ENCODE measurements at places on chromosomes 1 and 21.

GRCh38 chr1:55064861-55065263 lies 25.5 kb downstream of the PCSK9 start:
- DNase-seq, result no peak

DNA sequence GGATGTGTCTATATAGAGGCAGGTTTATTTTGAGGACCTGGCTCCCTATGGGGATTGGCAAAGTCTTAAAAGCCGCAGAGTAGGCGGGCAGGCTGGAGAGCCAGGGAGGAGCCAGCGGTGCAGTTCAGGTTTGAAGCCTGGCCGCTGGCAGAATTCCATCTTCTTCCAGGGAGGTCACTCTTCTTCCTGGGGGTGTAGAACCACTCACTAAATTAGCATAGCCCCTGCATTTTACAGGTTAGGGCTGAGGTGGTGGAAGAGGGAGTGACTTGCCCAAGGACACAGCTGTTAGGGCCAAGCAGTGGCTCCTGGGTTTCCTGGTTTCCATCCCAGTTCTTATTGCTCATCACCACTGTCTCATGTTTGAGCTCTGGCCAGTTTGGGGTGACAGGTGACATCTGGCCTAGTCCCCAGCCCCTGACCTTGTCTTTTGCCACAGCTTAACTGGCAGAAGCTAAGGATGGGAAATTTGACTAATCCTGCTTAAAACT lies 1.4 kb downstream of the PINK1 start:
- DNase-seq, result no peak

GRCh38 chr1:9362488-9362887 lies 69.8 kb downstream of the SPSB1 start:
- DNase-seq, result no peak

DNA sequence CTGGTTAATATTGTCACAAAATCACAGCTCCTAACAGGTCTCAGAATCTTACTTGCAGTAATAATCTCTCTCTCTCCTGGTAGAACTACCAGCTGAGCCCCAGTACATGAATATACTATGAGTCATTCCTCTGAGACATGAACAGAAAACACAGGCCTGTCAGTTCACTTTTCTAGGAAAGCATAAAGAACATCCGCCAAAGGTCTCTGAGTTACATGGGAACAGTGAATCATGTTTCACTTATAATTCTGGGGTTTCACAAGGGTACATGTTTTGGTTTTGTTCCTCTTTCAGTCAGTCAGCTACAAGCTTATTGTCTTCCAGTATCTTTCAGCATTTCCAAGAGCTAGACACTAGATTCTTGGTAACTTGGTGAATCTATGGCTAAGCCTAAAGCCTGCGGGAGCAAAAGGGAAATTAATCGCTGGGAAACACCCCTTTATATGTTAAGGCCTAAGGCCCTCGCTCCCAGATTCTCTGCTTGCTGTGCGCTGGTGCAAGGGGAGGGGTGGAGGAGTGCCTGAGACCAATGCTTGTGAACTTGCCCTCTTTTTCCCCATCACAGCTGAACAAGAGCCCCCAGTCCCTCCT lies 31.7 kb downstream of the IFNGR2 start:
- no peak for DNase-seq

- DNase-seq, result no peak
Observed at GRCh38 chr1:36966242-36966641, 68.1 kb downstream of the GRIK3 start.

DNA sequence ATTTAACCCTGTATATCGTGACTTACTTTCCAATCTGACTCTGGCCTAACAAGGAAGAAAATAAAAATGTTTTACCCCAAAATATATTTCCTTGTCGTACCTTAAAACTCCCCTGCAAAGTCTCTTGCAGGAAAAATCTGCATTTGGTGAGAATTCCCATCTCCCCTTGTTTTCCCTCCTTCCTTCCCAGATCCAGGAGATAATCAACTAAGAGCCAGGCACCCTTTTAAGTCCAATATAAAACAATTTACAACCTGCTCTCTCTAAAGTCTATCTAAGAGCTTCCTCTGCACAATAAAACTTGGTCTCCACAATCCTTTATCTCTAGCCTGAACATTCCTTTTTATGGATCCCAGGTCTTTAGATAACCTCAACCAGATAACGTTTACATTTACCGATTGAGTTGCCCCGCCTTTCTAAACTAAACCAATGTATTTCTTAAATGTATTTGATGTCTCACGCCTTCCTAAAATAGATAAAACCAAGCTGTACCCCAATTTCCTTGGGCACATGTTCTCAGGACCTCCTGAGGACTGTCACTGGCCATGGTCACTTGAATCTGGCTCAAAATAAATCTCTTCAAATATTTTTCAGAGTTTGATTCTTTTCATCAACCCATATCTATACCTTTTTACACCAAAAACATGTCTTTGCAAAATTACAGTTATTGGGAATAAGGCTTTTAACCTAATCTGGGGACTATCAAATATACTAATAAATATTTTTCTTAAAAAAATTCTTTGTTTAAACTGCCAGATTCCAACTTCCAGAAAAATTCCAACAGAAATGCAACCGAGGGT lies 993 bp downstream of the DDX59 start:
- DNase-seq, result no peak

DNA sequence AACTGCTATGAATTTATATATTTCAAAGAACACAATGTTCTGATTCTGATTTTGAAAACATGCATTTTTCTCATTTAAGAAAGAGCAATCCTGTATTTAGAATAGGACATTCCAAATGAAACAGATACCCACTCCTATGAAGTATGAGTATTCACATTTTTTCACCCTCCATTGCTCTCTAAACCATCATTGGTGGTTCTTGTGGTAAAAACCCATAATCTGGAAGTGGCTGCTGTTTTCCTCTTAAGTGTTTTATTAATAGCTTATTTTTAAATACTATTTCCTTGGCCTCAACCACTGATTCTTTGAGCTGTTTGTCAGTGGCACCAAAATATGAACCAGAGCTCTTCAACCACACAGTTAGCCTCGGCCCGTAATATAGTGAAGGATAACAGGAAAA lies 60.0 kb upstream of the ADAM30 start:
- DNase-seq, result no peak

DNA sequence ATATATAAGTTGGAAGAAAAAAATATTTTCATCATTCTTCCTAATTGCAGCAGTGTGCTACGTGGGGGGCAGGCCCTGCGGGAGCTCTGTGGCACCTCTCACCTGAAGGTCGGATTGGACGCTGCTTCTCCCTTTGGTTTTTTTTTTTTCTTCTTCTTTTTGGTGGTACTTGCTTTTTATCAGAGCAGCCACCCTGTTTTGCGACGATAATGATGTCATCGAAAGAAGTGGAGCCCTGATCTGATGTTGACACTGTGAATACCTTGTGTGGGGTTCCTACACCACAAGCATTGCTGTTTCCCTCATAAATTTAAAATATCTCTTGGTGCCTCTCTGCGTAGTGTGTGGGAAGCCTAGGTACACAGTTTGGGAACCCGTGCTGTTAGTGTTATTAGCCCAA lies 5.5 kb downstream of the TRAPPC10 start:
- DNase-seq, result no peak

- no peak for DNase-seq
Observed at GRCh38 chr1:185636848-185637247, 97.3 kb upstream of the HMCN1 start.

DNA sequence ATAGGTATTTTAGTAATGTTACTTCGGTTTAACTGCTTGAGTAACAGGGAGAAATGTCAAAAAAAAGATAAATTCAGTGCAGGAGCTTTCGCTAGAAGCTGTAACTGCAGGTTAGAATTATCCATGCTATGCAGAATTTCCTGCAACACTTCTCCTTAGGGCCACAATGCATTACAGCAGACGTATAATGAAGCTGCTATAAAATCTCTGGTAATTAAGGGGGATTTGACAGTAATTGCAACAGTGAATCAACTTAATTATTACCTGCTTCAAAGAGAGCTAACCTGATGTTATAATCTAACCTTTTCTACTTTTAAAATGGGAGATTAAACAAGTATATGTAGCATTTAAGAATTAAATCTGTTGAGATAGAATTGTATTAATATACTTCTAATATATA lies 92.6 kb downstream of the ATG4C start:
- DNase-seq, result no peak

- DNase-seq, result peak; percentile 25
Observed at GRCh38 chr1:34786521-34787325, 5.7 kb downstream of the GJB3 start.

GRCh38 chr1:1250786-1251284 lies 4.3 kb upstream of the C1QTNF12 start:
- peak; percentile 72 for DNase-seq

DNA sequence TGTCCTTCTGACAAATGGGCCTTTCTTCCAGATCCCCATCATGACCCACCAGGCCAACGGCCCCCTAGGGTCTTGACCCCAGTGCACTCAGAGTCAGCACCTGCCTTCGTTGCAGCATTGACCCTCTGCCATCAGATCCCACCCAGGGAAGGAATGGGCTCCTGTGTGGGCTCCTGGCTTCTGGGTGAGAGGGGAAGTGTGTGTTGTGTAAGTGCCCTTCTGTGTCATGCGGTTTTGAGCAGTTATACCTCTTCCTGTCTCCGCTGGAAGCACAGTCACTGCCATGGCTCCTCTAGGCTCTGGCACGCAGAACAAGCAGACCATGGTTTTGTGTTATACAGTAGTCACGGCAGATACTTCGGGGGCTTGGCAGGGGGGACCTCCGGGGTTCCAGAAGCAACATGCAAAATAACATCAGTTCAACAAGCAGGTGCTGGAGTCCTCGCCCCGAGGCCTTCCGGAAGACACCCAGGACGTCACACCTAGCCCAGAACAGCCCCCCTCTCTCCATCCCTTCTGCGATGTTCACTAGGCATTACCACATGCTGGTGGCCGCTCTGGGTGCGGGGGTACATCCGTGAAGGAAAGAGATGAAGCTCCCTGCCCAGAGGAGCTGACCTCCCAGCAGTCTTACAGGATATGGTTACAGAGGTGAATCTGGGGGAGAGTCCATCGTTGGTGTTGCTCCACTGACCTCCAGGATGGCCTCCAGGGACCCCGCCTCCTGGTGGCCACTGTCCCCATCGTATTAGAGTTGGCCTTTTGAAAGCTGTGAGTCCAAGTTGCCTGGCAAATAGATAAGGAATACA lies 17.4 kb upstream of the KCNAB2 start:
- DNase-seq, result peak; percentile 58

GRCh38 chr1:87765681-87766070 lies 437.0 kb downstream of the LMO4 start:
- DNase-seq, result no peak

GRCh38 chr1:53500204-53501064 lies 41.2 kb downstream of the DMRTB1 start:
- DNase-seq, result no peak

DNA sequence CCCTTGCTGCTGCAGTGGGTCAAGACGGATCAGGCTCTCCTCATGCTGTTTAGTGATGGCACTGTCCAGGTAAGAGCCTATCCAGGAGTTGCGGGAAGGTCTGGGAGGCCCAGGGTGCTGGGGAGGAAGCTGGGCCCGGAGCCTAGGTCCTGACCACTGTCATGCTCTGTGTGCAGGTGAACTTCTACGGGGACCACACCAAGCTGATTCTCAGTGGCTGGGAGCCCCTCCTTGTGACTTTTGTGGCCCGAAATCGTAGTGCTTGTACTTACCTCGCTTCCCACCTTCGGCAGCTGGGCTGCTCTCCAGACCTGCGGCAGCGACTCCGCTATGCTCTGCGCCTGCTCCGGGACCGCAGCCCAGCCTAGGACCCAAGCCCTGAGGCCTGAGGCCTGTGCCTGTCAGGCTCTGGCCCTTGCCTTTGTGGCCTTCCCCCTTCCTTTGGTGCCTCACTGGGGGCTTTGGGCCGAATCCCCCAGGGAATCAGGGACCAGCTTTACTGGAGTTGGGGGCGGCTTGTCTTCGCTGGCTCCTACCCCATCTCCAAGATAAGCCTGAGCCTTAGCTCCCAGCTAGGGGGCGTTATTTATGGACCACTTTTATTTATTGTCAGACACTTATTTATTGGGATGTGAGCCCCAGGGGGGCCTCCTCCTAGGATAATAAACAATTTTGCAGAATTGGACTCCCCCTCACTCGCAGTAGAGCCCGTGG lies 1.7 kb downstream of the DYNLT4 start:
- DNase-seq, result no peak

DNA sequence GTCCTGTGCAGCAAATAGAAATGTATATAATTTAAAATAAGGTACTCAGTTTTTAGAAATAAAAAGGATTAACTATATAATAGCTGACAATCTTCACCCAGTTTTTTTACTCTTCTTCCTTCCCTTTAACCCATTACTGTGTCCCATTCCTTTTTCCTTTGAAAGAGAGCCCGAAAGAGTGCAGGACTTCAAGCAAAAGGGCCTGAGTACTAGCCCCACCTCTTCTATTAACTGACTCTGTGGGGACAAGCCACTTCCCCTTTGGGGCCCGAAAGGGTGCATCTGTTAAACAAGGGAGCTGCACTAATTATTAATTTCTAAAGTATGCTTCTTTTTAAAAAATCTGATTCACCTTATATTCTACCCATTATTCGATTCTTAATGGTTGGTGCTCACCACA lies 3.3 kb downstream of the USP24 start:
- no peak for DNase-seq

- DNase-seq, result no peak
Observed at GRCh38 chr1:185578293-185578692, 155.9 kb upstream of the HMCN1 start.

DNA sequence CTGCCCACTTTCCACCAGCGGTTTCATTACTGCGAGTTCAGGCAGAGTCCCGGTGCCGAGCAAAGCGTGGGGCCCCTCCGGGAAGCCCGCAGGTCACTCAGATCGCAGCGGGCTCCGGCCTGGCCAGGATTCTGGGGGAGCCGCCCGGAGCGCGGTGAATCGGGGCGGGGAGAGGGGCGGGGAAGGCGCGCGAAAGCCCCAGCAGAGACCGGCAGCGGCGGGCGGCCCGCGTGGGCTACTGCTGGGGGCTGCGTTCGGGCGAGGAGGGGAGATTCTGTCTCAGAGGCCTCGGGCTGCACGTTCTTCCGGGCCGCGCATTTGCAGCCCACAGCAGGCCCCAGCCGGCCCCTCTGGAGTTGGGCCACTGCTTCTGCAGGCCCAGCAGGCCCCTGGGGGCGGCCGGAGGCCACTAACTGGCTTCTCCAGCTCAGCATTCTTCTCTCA lies 64.7 kb downstream of the SCCPDH start:
- DNase-seq, result no peak

DNA sequence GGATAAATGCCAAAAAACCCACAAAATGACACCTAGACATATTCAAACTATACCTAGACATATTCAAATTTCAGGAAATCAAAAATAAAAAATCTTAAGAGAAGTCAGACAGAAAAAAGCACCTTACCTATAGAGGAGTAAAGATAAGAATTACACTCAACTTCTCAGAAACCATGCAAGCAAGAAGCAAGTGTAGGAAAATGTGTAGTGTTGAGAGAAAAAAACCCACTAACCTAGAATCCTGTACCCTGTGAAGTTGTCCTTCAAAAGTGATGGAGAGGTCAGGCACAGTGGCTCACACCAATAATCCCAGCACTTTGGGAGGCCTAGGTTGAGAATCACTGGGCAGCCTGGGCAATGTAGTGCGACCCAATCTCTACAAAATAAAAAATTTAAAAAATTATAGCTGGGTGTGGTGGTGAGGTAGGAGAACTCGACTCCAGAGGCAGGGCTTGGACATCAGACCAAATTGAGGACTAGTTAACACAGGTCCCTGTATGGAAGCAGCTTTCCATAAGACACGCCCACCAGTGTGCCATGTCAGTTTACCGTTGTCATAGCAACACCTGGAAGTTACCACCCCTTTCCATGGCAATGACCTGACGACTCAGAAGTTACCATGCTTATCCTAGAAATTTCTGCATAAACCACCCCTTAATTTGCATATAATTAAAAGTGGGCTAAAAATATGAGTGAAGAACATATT lies 20.7 kb downstream of the PDIK1L start:
- DNase-seq, result no peak
